ENCODE measurements at places on chromosomes 5 and 9. TPM values are rescaled to one million over a fixed set of nuclear protein-coding genes. Genes with fewer than 3 reads are reported as not detected.

Gene IARS1
- polyA plus RNA-seq = 206 TPM

Gene DIMT1
- 21.1 TPM for polyA plus RNA-seq

Gene PCDHB6
- polyA plus RNA-seq = 0.21 TPM

Gene IRX2
- polyA plus RNA-seq = not detected

Gene CTNNAL1
- 60.6 TPM for polyA plus RNA-seq

Gene CDH9
- polyA plus RNA-seq = not detected

Gene GPR21
- 0.35 TPM for polyA plus RNA-seq

DNA sequence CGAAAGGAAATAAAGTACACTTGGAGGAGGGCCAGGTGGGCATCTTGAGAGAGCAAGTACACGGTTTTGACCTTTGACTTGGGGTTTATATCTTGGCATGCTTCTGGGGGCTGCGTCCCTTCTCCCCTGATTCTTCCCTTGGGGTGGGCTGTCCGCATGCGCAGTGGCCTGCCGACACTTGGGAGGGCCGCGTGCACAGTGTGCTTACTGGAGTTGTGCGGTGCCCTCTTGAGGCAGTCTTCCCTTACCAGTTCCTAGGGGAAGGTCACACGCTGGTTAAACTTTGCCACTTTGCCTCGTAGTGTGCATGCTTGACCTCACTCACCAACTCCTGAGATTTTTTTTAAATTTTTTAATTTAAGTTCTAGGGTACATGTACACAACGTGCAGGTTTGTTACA lies 4.3 kb upstream of the CLPTM1L start:
- DNase-seq = no peak

DNA sequence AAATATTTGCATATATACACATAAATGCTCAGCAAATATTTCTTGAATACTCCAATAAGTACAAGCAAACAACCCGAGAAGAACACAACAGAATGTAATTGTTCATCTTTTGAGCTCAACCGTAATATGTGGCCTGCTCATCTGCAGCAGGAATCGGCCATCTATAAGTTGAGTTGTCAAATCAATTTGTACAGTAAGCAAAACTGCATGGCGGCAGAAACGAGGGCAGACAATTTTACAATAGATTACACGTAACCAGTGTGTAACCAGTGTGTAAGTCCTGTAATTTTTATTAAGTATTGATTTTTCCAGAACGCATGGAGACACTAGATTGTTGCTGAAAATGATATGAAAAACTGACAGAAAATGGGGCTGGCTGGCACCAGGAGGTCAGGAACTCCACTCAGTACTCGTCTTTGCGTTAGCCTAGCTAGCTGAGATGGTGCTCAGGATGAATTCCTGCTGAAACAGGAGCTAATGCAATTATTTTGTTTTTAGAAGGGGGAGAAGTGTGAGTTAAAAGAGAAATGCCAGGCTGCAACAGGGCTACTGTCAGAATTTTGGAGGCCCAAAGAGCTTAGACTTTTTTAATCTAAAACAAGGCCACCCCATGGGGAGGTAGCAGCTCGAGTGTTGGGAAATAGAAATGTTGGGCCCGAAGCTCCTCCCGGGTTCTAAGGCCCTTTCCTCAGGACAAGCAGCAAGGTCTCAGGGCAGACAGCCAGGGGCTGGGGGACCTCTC lies 682 bp downstream of the DHX29 start:
- no peak for DNase-seq

GRCh38 chr9:22452415-22453010 lies 5.9 kb downstream of the DMRTA1 start:
- DNase-seq = no peak

DNA sequence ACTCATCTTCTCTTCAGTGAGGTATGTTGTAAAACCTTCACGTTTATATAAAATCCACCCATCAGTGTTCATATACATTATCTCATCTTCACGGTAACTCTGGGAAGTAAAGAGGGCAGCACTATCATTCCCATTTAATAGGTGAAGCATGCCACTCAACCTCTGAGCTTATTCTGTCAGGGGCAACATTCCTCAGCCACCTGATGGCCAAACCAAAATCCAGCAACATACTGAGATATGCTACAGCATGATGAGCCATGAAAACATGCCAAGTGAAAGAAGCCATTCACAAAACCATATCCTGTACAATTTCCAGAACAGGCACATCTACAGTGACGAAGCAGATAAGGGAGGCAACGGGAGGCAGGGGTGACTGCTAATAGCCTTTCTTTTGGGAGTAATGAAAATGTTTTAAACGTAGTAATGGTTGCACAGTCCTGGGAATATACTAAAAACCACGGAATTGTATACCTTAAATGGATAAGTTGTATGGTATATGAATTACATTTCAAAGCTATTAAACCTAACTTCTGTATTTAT lies 167.4 kb downstream of the TSSK1B start:
- DNase-seq = no peak

DNA sequence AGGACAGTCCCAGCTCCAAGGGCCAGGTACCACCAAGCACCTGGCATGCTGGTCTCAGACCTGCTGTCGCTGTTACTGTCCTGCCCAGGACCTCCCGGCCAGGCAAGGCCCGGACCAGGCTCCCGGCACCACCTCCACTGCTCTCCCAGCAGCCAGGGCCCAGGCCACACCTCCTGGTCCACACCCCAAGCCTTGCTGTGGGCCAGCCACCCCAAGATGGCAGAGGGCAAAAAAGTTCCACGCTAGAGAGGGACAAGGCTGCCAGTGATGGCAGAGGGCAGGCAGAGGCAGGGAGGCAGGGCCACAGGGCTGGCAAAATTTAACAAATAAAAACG lies 1.1 kb downstream of the DNLZ start:
- no peak for DNase-seq

- peak; percentile 29 for DNase-seq
Observed at GRCh38 chr5:90783460-90784333, 225.1 kb downstream of the ADGRV1 start.

DNA sequence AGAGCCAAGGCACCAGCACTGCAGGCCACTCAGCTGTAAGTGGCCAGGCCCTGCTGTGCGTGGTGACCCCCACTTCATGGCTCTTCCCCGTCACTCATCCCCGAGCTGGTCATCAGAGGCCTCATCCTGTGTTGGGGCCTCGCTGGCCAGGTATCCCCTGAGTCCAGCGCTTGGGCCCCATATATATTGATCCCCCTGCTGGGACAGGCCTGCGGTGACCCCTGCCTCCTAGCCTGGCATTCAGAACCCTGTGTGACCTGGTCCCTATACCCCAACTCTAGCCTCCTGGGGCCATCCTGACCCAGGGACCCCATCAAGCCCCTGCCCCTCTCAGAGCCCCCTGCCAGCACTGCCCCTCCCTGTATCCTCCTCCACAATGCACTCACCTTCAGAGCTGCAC lies 12.7 kb downstream of the GBGT1 start:
- no peak for DNase-seq

GRCh38 chr9:37209431-37210386 lies 89.3 kb downstream of the ZCCHC7 start:
- no peak for DNase-seq

GRCh38 chr5:147822686-147823491 lies 8.6 kb downstream of the SPINK1 start:
- peak; percentile 7 for DNase-seq

DNA sequence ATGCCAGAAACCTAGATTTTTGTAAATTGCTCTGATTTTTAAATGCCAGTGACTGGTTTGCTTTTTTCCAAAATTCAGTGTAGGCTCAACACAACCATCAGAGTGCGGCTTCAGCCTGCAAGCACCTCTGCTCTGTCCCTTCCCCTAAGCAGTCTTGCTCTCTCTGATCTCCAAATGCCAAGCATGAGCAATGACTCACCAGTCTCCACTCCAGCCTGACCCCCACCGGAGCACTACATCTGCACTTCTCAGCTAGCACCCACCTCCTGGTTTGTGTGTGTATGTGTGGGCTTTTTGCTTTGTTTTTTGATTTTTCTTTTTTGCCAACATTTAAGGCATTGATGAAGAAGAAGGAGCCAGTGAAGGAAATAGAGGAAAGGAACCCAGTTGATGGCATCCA lies 61.4 kb upstream of the ADRA1B start:
- no peak for DNase-seq

GRCh38 chr5:67156976-67157583 lies 39.5 kb downstream of the CD180 start:
- no peak for DNase-seq

GRCh38 chr5:164319161-164319560 lies 813.7 kb downstream of the MAT2B start:
- DNase-seq = no peak

DNA sequence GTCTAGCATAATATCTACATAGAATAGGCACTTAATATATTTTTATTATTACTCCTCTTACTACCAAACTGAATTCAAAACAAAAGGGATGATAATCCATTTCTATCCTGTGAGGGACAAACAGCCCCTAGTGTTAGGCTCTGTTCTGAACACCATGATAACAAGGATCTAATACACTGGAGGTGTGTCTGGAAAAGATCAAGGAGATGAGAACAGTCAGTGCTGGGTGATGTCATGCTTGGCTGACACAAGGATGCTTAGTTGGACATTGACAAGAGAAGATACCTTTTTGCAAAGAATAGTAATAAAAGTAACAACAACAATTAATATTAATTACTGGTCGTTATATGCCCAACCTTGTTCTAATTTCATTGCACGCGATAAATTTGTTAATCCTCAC lies 458.7 kb downstream of the EBF1 start:
- DNase-seq = no peak

- no peak for DNase-seq
Observed at GRCh38 chr5:158375531-158375930, 516.6 kb upstream of the CLINT1 start.

- no peak for DNase-seq
Observed at GRCh38 chr9:137026828-137027227, 1.2 kb downstream of the ABCA2 start.

GRCh38 chr9:3299872-3300271 lies 225.9 kb downstream of the RFX3 start:
- no peak for DNase-seq

Data from AG04450 (cell line).